ENCODE measurements at places on chromosomes 13 and 19. TPM values are rescaled to one million over a fixed set of nuclear protein-coding genes. Genes with fewer than 3 reads are reported as not detected.

DNA sequence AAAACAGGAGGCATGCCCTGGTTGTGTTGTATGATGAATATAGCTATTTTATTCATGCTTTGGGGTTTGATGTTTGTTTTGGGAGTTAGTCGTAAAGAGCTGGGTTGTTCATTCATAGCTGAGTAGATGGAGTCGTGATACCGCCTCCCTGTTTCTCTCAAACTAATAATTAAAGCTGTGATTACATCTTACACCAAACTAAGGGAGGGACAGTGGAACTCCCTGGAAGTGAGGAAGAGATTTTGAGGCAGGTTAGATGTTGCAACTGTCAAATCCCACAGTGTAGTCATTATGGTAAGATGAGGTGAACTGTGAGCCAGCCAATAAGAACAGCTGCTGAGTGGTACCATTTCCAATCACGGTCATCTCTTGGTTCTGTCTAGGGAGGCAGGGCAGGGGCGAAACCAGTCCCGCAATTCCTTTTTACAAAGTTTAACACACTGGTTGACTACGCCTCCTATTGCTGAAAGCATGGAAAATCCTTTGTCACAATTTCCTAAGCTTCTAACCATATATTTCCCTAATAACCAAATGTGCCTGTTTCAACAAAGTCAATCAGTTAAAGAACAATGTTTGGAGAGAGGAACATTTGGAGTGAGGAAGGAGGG lies 207.6 kb upstream of the SERP2 start:
- DNase-seq: no peak

DNA sequence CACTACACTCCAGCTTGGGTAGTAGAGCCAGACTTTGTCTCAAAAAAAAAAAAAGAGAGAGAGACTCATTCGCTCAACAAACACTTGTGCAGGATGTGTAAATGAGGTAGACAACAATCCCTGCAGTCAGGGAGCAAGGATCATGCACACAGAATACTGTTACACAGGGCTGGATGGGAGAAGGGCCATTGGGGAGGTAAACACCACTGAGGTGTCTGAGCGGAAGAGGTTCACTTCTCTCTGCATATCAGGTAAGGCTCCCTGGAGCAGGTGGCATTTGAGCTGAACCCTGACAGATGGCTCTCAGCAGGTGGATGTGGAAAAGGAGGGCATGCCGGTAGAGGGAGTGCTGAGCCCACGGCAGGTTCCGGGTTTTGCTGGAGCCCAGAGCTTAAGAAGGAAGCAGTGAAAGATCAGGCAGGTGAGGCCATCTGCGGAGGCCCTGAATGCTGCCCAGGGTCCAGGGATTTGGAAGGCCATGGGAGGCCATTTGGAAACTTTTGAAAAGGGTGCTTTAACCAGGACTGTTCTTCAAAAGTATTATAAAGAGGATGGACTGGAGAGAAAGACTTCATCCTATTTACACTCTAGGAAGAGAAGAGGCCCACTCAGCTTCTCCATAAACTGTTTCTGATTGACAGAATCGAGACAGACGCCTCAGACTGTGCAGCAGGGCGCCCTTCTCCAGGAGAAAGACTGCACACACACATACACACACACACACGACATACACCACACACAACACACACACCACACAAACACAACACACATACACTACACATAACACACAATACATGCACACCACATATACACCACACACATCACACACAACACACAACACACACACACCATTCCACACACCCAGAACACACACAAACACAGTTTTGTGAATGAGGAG lies 199.4 kb downstream of the USP12 start:
- no peak for DNase-seq

TPTE2 gene
- total RNA-seq: not detected

DNA sequence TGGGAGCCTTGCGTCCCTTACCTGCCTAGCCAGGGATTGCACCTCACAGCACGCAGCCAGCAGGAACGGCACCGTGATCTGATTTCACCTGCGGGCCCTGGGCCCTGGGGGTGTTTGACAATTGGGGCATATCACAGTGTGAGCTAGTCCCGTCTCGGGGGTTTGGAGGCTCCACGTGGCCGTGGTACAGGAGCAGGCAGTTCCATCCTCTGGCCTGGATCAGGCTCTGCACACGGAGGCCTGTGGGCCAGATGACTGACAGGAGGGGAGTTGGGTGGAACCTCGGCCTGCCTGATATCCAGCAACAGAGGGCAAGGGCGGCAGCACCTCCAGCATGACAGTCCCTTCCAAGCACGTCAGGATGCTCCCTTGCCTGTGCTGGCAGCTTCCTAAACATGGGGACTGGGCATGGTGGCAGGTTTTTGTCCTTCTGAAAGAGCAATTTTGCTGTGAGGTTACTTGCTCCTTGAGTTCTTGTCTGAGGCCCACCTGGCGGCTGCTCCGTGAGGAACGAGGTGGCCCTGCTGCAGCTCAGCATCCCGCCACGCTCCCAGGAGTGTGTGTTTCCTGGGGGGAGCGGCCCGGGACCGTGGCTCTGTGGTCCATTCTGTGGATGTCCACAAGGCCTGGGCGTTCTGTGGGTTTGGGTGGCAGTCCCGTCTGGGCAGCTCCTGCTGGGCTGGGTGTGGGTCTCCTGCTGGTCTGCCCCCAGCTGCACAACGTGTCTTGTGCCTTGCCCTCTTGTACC lies 6.3 kb upstream of the RPS15 start:
- DNase-seq: no peak

DNA sequence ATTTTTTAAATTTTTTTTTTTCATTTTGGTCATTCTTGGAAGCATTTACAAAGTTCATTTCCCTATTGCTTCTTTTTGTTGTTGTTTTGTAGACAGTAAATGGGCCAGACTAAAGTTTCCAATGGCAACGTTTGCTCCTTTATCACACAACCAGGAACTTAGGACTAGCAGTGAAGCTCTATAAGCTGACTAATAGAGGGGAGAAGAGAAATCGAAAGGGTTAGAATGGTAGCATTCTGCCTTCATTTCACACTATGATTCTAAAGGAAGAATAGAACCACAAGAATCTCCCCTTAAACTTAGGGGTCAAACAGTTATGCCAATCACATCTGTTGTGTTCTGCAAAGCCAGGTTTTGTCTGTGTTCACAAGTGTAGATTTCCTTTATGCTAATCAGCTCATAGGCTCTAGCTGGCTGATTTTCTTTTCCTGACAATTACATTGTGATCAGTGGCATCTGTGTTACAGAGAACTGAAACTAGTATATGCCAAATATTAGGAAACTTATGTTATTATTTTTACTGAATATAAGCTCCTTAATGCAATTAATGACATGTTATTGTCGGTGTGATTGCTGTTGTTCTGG lies 467.3 kb downstream of the DACH1 start:
- no peak for DNase-seq

Data from aorta (tissue), 5 donors.